ENCODE measurements at places on chromosomes 1 and 21.

DNA sequence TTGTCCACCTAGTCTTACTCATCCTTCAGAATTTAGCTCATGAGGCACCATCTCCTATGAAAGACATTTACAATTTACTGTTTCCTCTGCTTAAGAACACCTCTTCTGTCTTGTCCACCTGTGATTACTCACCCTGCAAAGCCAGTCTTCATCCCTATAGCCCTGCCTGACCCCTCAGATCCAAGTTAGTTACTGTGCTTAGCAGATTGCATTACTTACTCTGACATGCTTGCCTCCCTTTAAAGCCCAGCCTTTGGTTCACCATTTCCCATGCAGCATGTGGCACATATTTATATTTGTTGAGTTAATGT is 60.9 kb upstream of the VCAM1 start:
- no peak for DNase-seq

DNA sequence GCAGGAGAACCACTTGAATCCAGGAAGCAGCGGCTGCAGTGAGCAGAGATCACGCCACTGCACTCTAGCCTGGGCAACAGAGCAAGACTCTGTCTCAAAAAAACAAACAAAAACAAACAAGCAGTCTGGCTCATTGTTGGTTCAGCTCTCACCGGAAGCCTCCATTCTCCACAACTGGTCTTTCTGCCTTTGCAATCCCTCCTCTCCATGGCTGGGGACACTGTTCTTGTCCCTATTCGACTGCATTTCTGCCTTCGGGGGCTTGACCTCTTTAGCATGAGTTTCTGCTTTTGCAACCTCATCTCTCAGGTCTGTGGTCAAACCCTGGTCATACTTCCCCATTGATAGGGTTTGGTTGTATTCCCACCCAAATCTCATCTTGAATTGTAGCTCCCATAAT is 216.3 kb upstream of the NR5A2 start:
- no peak for DNase-seq

DNA sequence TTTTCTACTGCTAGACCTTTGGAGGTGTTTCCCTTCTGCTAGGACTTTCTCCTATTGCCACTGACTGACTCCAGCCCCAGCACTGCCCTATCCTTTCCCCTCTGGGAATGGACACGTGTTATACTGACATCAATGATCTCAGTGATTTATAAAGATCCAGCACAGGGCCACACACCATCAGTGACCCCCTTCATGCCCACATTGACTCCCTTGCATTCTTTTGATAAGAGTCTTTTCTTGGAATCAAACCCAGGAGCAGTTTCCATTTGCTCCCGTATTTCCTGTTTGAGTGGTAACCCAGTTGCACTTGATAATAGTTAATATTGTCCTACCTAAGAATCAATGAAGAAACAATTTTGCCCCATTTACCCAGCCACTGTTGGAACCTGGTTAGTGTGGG is 501.0 kb upstream of the USP24 start:
- DNase-seq = no peak

DNA sequence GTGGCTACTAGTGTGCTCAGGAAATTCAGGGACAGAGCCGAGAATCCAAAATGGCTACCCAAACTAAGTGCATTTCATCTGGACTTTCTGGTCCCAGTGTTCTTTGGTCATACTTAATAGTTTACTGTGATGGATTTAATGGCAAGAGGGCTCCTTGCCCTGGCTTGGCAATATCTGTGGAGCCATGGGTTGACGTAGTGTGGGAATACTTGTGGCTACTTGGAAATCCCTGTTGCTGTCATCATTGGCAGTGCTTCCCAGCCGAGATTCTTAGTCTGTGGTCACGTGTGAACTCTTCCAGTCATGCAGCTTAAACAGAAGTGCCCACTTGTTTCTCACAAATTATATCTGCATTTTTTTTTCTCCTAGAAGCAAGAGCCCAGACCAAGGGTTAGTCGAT is 198.9 kb downstream of the HS2ST1 start:
- DNase-seq = no peak

GRCh38 chr1:50091068-50091467 is 17.7 kb upstream of the ELAVL4 start:
- DNase-seq = no peak

Data from CD14-positive monocyte (primary cell).